ENCODE measurements at places on chromosomes 3 and 15.
A peak's percentile ranks its signal among the peaks of the same experiment; 100 is the strongest.

GRCh38 chr3:105793040-105793439 is 75.8 kb downstream of the CBLB start:
- no peak for DNase-seq

- DNase-seq, result no peak
Measured at GRCh38 chr3:40877631-40878463, 321.5 kb upstream of the CTNNB1 start.

DNA sequence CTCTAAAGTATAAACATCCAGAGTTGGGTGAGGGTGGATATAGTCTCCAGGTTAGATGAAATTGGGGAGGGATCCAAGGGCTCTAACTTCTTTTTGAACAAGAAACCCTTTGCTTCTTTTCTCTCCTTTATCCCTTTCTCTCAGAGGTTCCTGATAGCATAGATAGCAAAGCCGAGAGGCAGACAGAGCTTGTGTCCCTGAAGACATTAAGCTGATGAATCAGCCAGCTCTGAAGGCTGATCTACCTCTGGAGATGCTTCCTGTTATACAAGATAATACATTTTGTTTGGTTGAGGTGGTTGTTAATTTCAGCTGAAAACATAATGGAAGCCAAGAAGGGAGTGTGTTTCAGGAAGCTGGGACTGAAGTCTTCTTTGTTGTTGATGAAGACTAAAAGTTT is 193.2 kb downstream of the PDCD6IP start:
- no peak for DNase-seq

DNA sequence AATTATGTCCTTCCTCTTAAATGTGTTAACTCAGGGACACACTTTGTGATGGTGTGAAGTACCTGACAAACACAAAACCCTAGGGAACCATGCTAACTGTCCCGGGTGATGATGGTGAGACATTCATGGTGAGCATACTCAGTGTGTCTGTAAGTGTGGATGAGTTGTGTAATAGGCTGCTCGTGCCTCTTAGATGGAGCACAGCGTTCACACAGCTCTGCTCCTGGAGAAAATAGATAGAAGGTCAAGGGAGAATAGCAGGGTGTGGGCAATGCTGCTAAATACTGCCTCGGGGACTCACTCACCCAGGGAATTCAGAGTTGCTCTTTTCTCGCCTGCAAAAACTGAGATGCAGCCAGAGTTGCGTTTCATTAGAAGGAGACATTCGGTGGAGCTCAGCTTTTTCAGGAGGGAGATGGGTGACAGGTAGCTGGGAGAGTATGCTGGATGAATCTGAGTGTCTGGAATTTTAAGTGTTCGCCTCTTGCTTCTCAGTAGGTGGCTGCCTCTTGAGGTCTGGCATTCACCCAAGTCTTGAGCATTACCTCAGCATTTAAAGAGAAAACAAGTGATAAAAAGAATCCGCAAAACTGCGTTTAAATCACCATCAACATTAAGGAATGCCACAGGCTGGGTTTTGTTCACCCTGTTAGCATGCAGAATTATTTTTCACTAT is 813.2 kb downstream of the AGBL1 start:
- DNase-seq, result no peak

- DNase-seq, result peak; percentile 67
Measured at GRCh38 chr3:108099679-108100428, 9.0 kb upstream of the CD47 start.

GRCh38 chr15:69548395-69549180 is 96.0 kb downstream of the RPLP1 start:
- no peak for DNase-seq

DNA sequence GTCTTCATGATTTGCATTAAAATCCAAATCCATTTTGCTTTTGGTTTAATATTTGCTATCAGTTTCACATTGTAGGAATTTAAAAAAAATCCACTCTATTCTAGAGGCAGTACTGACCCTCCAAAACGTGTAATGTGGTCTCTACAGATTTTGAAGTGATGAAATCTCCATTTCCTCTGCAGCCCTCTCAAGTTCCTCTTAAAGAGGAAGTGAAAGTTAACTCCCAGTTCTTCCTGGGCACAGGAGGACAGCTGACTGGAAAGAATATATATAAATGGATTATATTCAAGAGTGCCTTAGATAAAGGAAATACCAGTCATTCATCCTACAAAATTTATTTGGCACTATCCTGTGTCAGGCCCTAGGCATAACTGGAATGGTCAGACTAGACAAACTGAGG is 83.5 kb upstream of the PLCL2 start:
- no peak for DNase-seq

- no peak for DNase-seq
Measured at GRCh38 chr3:140850210-140850955, 91.3 kb upstream of the SLC25A36 start.

DNA sequence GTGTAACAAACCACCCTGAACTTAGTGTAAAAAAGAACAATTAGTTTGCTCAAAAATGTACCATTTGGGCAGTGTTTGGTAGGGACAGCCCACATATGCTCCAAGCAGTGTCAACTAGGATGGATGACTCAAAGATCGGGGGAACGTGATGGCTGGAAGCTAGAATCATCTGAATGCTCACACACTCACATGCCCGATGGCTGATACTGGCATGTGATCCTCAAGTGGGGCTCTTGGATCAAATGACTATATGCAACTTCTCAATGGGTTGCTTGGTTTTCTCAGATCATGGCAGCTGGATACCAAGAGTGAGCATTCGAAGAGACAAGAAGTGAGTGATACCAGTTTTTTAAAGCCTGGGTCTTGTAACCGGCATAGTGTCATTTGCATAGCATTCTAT is 335.9 kb upstream of the KCNMB2 start:
- DNase-seq, result no peak

DNA sequence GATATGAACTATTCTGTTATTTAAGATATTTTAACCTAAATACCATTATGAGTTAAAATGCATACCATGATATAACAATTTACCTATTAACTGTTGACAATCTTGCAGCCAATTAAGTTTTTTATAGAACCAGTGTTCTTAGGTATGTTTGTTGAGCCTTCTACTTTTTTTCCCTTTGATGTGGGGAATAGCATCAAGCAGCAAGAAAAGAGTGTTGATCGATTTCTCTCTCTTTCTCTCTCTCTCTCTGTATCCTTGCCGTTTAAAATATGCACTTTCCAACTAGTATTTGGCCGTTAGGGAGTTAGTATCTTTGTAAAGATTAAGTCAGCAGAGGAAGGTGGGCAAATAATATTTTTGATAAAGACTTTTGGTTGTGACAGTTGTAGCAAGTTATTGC is 5.9 kb downstream of the CHD2 start:
- DNase-seq, result no peak

GRCh38 chr3:131903988-131904415 is 130.8 kb downstream of the CPNE4 start:
- DNase-seq, result no peak

GRCh38 chr15:45644437-45644836 is 9.6 kb downstream of the SQOR start:
- no peak for DNase-seq

GRCh38 chr3:113039546-113039945 is 48.8 kb downstream of the GTPBP8 start:
- DNase-seq, result no peak

All from activated naive CD8-positive, alpha-beta T cell treated with anti-CD3 and anti-CD28 coated beads, Interleukin-2, amount 50 U/mL, for 24 hours (primary cell).